ENCODE measurements at places on chromosomes 12 and 14. TPM values are rescaled to one million over a fixed set of nuclear protein-coding genes. Genes with fewer than 3 reads are reported as not detected.

Gene C3AR1
- total RNA-seq = not detected

Gene POTEM
- total RNA-seq = not detected

Gene RNF212B
- total RNA-seq = not detected

DNA sequence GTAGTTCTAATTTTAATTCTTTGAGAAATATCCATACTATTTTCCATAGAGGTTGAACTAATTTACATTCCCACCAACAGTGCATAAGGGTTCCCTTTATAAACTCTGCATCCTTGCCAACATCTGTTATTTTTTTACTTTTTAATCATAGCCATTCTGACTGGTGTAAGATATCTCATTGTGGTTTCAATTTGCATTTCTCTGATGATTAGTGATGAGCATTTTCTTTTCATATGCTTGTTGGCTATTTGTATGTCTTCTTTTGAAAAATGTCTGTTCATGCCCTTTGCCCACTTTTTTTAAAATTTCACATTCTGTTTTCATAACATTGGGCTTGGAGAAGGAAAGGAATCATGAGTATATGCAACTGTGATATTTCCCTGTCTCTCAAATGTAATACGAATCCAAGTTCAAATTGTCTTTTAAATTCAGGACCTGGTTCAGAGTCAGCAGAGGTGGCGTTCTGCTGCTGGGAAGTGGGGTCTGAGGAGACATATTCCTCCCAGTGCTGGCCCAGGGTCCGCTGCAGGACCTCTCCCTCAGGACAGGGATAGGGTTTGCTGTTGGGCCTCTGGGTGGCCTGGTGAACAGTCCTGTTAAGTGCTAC is 81.2 kb upstream of the ETV6 start:
- H3K4me1 ChIP-seq = no peaks in the 10 kb centered on the region
- H3K27me3 ChIP-seq = no peaks in the 10 kb centered on the region
- H3K27ac ChIP-seq = no peak overlapping the region
- no peak for DNase-seq

Gene NFE2
- total RNA-seq = 6.2 TPM

Data from Caco-2 (cell line).